ENCODE measurements at places on chromosomes 7 and 10.

DNA sequence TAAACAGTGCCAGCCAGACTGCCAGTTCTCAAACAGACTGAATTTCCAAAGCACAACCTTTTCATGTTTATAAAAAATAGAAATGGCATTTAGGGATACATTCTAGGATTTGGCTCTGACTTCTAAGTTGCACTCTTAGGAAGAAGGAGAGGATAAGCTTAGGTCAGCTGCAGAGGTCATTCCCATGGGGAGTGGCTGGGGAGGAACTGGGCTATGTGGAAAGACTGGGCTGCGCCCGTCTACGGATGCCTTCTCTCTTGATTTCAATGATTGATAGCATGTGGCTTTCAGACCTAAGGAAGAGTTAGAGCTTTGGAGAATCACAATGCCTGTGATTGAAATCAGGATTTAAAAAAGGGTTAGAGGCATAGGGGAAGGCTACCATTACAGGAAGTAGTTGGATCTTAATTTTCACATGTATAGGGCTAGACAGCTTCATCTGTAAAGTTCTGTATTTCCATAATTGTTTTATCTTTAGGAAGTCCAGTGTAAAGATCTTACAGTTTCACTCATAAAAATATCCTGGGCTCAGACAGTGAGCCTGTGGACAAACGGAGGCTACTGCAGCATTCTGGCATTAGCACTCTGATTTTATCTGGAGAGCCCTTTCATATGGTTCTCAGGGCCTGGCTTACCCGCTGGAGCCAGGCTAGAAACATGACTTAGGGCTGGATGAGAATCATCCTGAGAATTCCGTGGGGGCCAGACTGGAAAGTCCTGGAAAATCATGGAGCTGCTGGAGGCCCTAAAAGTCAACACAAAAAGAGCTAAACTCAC, 29.5 kb downstream of the NUDT5 start:
- no peak for DNase-seq

- DNase-seq, result no peak
Observed at GRCh38 chr10:124935946-124936345, 6.0 kb upstream of the ZRANB1 start.

DNA sequence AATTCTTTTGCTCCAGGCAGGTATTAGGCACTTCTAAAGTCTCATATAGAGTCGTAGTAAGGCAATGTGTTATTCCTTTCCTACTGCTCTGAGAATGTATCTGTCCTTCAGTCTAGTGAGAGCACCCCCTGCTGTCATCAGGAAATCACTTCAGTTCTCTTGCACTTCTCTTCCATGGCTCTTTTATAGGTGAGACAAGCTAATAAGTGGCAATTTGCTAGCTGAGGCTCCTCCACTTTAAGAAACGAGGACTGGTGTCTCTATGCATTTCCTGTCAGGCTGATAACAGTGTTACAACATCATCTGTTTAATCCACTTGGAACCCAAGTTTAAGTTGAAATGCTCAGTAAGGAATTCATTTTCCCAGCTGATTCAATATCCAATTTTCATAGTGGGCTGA, 350.6 kb downstream of the TFEC start:
- peak; percentile 24 for DNase-seq

- DNase-seq, result no peak
Observed at GRCh38 chr7:117009705-117010361, 56.5 kb downstream of the ST7 start.

DNA sequence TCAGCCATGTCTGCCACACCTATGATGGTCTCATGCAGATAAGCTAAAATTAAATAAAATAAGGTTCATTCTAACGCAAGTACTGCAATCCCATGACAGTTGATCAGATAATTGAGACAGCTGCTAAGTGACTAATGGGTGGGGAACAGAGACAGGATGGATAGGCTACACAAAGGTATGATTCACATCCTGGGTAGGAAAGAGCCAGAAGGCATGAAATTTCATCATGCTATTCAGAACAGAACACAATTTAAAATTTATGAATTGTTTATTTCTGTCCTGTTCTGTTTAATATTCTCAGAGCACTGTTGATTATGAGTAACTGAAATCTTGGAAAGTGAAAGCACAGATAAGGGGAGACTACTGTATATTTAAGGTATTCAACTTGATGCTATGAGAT, 381.8 kb upstream of the SORCS1 start:
- no peak for DNase-seq

GRCh38 chr7:124553502-124553901, 212.1 kb downstream of the GPR37 start:
- no peak for DNase-seq

- no peak for DNase-seq
Observed at GRCh38 chr10:101478956-101479355, 109.1 kb downstream of the POLL start.

- no peak for DNase-seq
Observed at GRCh38 chr10:131547129-131547799, 235.7 kb upstream of the TCERG1L start.

- no peak for DNase-seq
Observed at GRCh38 chr10:64054392-64054791, 533.2 kb downstream of the REEP3 start.

DNA sequence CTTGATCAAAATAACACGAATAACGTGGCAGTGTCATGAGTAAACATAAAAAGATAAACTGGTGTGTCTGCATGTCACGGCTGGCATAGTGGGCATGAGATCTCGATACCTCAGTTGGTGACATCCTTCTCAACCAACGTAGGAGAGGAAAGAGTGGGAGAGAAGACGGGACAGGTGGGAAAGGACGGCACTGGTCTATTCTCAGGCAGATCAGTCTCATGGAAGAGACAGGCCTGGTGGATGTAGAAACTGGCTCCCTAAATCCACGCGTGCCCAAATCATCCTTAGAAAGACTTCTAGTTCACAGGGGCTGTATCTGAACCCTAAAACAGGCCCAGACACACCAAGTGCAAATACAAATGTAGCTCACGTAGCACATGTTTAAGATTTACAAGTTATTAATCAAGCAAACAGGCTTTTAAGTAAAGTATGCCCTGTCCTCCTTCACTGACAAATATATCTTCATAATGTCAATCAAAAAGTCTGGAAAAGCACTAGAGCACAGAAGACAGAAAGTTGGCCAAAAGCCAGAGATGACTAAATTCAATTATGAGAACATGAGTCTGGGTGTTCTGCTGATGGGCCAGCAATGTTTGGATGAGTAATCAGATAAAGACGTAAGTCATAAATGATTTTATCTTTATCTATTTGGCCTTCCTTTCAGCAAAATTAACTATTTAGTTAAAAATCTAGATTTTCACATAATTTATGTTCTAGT, 56.3 kb downstream of the SFMBT2 start:
- DNase-seq, result peak; percentile 77

DNA sequence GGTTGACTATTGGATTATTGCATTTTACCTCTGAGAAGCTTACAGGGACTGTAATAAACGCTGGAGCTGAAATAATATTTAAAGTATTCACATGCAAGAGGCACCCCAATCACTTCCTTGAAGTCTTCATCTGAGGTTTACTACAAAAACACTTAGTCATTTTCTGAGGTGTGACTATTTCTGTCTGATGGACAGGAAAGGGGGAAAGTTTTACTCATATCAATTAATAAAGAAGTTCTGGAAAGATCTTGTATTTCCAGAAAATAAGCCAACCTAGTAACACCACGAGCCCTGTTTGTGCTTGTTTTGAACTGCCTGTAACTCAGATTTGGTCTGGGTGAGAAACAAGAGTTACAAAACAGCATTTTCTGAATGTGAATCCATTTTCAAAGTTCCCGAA, 63.9 kb upstream of the PRKCQ start:
- no peak for DNase-seq

DNA sequence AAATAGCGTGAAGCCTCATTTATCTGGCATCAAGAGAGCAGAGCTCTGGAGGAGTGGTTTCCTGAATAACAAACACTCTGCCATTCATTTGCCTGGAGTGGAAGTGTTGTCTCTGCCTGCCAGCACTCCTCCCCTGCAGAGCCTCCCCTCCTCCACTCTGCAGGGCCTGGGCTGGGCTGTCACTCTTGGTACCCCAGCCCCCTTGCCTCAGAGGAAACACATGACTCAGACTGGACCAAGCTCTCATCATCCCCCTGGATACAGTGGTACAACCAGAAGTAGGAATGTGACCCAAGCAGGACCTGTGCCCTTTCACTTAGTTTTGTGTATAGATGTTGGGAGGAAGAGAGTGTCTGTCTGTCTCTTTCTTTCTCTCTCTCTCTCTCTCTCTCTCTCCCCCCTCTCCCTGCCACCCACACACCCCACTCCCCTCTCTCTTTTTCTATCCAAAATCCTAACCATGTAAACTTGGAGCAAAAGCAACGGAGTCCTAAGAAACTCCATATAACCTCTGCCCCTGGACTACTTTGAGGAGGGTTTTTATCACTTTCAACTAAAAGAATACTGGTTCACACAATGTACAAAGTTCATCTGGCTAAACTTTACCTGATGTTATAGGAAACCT, 43.9 kb downstream of the DOCK4 start:
- DNase-seq, result no peak

DNA sequence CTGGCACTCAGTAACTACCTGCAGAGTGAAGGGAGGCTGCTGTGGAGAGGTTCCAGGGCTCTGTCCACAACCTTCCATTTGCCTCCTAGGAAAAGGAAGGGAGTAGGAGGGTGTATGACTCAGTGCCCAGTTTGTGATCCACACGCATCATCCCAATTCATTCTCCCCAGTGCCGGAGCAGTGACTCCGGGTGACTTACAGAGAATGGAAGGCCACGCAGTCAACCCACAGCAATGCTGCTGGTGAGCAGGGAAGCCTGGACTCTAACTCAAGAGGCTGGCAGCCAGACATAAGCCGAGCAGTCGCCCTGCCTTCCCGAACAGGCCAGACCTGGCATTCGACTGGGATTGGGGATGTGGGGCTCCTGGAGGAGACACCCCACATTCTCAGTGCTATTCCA, 139.9 kb downstream of the SH3PXD2A start:
- peak; percentile 31 for DNase-seq

DNA sequence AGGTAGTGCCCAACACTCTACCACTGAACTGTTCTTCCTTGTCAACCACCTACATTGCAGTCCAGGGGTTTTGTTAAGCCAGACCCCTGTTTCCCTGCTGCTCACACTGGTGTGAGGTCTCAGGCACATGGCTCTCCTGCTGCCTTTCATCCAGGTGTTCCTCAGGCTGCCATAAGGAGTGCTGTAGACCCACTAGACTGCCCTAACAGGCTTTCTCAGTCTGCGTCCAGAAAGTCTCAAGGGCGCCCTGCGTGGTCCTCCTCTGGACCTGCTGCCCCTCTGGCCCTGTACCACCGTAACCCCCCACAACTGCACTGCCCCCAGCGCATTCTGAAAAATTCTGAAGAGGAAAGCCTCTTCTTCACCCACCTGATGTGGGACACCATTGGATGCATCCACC, 225.7 kb upstream of the ANKRD30A start:
- DNase-seq, result no peak

GRCh38 chr10:60353519-60354258, 36.0 kb downstream of the ANK3 start:
- DNase-seq, result peak; percentile 32

DNA sequence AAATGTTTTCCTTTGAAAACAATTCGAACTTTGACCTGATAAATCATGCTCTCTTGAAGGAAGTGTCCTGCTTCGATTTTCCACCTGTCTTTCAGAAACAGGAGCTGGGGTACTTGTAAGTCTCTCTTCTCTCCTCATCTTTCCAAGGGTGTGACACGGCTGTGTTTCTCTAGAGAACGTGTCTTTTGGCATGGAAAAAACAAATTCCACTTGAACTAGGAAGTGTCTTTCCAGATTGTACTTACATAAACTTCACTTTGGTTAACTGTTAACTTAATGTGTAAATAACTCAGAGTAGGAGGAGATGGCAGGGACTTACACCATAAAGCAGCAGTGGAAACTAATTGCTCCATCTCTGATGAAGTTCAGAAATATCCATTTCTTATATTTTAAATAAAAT, 4.2 kb upstream of the CALCR start:
- DNase-seq, result no peak

DNA sequence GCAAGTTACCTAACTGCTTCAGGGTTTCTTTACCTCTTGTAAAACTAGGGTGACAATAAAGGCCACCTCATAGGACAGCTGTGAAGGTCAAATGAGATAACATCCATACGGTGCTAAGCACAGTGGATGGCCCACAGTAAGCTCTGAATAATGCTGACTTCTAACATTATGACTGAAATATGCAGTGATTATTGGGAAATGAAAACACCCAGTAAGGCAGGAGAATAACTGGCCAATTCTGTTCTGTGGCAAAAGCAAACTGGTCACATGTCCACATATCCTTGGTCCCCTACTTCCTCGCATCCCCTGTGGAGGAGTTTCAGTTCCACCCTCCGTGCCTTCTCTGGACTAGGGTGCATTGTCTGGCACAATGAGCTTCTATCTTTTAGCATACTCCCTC, 1.4 kb downstream of the CUBN start:
- DNase-seq, result no peak

- peak; percentile 63 for DNase-seq
Observed at GRCh38 chr7:158695726-158696452, 8.7 kb downstream of the NCAPG2 start.

DNA sequence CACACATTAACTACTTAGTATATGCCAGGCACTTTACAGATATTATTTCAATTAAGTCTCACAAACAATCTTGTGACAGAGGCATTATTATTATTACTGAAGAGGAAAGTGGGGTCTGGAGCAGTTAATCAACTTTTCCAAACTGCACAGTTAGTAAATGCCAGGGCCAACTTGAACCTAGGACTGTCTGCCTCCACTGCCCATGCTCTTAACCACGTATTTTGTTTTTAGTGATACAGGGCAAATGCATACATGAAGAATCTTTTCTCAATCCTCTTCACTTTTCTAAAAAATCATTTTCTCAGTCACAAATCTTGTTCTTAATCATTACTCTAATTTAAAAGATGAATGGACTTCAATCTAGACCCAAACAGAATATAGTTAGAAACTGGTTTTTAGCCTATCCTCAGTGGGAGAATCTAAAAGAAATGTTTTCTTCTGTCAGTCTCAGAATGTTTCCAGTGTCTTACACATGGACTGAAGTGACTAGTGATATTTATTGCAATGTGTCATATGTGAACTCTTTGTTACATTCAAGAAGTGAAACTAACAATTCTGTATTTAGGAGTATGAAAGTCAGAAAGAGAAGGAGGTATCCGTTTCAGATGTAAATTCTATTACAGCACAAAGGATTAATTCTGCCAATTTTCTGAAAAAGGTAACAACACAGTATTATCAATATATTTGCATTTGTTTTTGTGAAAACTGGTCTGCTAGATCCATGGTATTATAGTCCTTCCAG, 55.5 kb upstream of the CCNJ start:
- DNase-seq, result no peak

GRCh38 chr10:86019141-86019540, 347.5 kb downstream of the GRID1 start:
- DNase-seq, result no peak

GRCh38 chr10:104322416-104322782, 15.9 kb downstream of the ITPRIP start:
- no peak for DNase-seq

GRCh38 chr7:74134117-74134620, 40.0 kb upstream of the EIF4H start:
- DNase-seq, result peak; percentile 7

DNA sequence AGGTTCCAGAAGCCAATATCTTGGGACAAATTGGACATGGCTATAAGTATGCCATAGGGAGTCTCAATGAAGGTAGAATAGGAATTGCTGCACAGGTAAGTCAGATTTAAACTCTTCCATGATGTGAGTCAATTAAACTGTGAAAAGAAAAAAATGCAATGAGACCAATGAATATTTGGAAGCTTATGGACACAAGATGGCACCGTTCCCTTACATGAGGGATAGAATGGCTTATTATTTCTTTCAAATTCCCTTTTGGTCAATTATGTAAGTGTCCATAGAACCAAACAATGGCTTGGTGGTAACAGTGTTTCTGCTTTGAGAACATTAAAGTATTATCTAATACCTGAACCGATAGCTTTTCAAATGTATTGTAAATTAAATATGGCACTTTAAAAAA, 35.6 kb downstream of the ACADSB start:
- DNase-seq, result peak; percentile 2

Measured in umbilical cord (tissue), 2 donors.